ENCODE measurements at places on chromosomes 6 and 20. TPM values are rescaled to one million over a fixed set of nuclear protein-coding genes. Genes with fewer than 3 reads are reported as not detected.

- H3K27ac ChIP-seq: no peak overlapping the region
- H3K4me3 ChIP-seq: no peak overlapping the region
- H3K4me1 ChIP-seq: no peaks in the 10 kb centered on the region
- no peaks in the 10 kb centered on the region for H3K36me3 ChIP-seq
- DNase-seq: no peak
- no peaks in the 10 kb centered on the region for H3K27me3 ChIP-seq
Observed at GRCh38 chr6:130366107-130367005, 539 bp downstream of the TMEM200A start.

GRCh38 chr20:40323361-40323794 lies 365.7 kb downstream of the MAFB start:
- no peaks in the 10 kb centered on the region for H3K27me3 ChIP-seq
- H3K4me1 ChIP-seq: no peaks in the 10 kb centered on the region
- H3K27ac ChIP-seq: no peak overlapping the region
- H3K36me3 ChIP-seq: no peaks in the 10 kb centered on the region
- DNase-seq: peak; percentile 42

Gene KCNK17
- total RNA-seq: not detected

GRCh38 chr6:154579485-154579884 lies 69.0 kb upstream of the CNKSR3 start:
- DNase-seq: no peak
- H3K27me3 ChIP-seq: no peaks in the 10 kb centered on the region
- no peaks in the 10 kb centered on the region for H3K4me1 ChIP-seq
- no peak overlapping the region for H3K27ac ChIP-seq
- H3K4me3 ChIP-seq: no peak overlapping the region

DNA sequence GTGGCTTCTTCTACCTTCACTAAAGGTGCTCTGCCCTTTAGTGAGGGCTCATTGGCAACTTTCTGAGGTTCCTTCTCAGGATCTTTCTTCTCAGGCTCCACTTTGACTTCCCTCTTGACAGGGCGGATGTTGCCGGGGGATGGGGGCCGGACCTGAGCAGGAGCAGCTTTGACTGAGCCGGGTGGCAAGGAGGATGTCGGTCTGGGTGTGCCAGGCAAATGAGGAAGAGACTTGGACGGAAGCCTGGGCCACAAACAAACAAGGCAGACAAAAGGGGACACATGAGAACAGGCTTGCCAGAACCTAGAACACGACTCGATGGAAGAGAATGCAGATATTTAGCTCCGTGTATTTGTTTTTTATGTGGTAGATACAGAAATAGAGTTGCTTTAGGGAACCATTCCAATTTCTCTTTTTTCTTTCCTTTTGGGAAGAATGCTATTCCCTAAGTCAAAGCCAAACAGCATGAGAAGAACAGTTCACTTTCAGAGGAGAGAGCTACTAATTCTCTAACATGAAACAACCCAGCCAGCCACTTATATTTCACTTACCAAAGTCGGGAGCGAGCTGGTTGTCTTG lies 76.2 kb upstream of the BCLAF1 start:
- H3K4me3 ChIP-seq: no peak overlapping the region
- no peaks in the 10 kb centered on the region for H3K27me3 ChIP-seq
- DNase-seq: no peak
- H3K36me3 ChIP-seq: no peaks in the 10 kb centered on the region
- no peaks in the 10 kb centered on the region for H3K4me1 ChIP-seq

Gene EDN1
- 0.34 TPM for total RNA-seq

DNA sequence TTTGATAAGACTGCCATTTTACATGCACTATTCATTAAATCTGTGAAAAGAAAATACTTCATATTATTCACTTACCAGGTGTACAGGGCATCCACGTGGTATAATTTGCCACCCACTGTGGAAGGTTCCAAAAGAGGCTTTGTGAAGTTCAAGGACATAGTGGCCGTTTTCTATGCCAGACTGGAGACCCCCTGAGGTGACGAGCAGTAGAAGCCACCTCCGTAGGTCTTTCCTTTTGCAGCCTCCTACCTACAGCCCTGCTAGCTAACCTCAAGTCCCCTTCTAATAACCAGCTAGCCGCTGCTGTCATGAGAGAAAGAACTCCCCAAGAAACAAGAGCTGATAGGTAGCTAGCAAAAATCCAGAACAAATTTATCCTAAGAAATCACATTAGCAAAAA lies 110.5 kb downstream of the ARHGAP18 start:
- H3K4me3 ChIP-seq: no peak overlapping the region
- no peak overlapping the region for H3K27ac ChIP-seq
- H3K27me3 ChIP-seq: no peaks in the 10 kb centered on the region

GRCh38 chr20:47660602-47660905 lies 124.7 kb downstream of the SULF2 start:
- no peaks in the 10 kb centered on the region for H3K36me3 ChIP-seq
- H3K27me3 ChIP-seq: no peaks in the 10 kb centered on the region
- no peak overlapping the region for H3K4me3 ChIP-seq
- H3K27ac ChIP-seq: no peak overlapping the region
- H3K4me1 ChIP-seq: no peaks in the 10 kb centered on the region

Gene ASCC3
- total RNA-seq: 56.2 TPM

Gene CGA
- not detected for total RNA-seq

- H3K27ac ChIP-seq: no peak overlapping the region
- H3K36me3 ChIP-seq: no peaks in the 10 kb centered on the region
- no peak overlapping the region for H3K4me3 ChIP-seq
- H3K27me3 ChIP-seq: no peaks in the 10 kb centered on the region
- DNase-seq: no peak
Observed at GRCh38 chr20:51139891-51140290, 117.0 kb upstream of the KCNG1 start.

DNA sequence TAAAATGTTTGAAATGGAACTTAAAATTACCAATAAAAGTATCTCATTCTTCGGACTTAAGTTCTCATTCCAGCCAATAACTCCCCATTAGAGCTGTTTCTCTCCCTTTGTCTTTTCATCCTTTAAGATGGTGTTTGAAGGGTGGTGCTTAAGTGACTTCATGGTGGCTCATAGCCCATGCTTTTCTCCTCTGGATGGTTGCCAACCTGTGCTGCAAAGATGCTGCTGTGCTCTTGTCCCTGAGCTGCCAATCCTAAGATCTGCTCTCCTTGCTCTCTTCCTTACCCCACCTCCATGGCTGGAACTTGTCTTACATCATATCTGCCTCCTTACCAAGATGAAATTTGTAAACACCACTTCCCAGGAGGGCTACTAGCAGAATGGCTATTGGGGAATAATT lies 31.6 kb upstream of the PNRC1 start:
- no peaks in the 10 kb centered on the region for H3K36me3 ChIP-seq
- no peaks in the 10 kb centered on the region for H3K4me1 ChIP-seq
- H3K27ac ChIP-seq: no peak overlapping the region
- H3K4me3 ChIP-seq: no peak overlapping the region

Gene TRIM10
- not detected for total RNA-seq

- H3K27me3 ChIP-seq: no peaks in the 10 kb centered on the region
- no peaks in the 10 kb centered on the region for H3K36me3 ChIP-seq
- H3K4me1 ChIP-seq: peaks cover 8% of the 10 kb centered on the region
- no peak overlapping the region for H3K4me3 ChIP-seq
- H3K27ac ChIP-seq: no peak overlapping the region
Observed at GRCh38 chr6:42766163-42766670, 15.6 kb upstream of the BICRAL start.

DNA sequence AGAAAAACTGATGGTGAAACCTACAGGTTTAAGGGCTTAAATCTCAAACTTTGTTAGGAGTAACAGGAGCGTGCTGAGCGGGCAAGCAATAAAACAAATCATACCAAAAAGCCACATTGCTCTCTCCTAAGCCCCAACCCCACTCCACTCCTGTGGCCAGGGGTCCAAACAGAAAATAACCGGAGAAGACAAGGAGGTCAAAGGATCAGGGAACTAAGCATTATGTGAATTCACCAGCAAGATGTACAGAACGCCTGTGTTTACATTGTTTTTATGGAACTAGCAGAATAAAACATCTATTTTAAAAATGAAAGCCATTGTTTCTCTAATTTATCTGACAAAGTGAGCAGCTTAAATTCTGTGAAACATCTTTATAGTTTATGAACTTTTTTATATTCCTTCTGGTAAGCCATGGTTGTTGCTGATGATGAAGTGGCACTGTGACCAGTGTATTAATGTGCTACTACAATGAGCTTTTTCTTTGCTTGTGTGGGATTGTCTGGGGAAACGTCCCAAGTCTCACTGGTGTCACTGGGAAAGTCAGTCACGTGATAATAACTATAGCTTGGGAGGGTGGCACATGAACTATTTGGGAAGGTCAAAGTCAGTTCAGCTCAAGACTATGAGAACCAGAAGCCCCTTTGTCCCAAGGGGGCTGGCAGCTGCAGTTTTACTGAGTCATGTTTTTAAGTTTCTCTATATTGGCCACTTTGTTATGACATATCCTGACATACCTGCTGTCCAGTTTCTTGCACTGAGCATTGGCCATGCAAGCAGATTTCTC lies 9.8 kb downstream of the FAM210B start:
- no peak overlapping the region for H3K4me3 ChIP-seq
- no peaks in the 10 kb centered on the region for H3K4me1 ChIP-seq
- no peak for DNase-seq

- DNase-seq: peak; percentile 87
- peak overlapping the region; percentile 80 for H3K4me3 ChIP-seq
- peaks cover 35% of the 10 kb centered on the region for H3K36me3 ChIP-seq
- peak overlapping the region; percentile 93 for H3K27ac ChIP-seq
- no peaks in the 10 kb centered on the region for H3K27me3 ChIP-seq
- peaks cover 65% of the 10 kb centered on the region for H3K4me1 ChIP-seq
Observed at GRCh38 chr6:33277663-33278391, 904 bp downstream of the B3GALT4 start.

DNA sequence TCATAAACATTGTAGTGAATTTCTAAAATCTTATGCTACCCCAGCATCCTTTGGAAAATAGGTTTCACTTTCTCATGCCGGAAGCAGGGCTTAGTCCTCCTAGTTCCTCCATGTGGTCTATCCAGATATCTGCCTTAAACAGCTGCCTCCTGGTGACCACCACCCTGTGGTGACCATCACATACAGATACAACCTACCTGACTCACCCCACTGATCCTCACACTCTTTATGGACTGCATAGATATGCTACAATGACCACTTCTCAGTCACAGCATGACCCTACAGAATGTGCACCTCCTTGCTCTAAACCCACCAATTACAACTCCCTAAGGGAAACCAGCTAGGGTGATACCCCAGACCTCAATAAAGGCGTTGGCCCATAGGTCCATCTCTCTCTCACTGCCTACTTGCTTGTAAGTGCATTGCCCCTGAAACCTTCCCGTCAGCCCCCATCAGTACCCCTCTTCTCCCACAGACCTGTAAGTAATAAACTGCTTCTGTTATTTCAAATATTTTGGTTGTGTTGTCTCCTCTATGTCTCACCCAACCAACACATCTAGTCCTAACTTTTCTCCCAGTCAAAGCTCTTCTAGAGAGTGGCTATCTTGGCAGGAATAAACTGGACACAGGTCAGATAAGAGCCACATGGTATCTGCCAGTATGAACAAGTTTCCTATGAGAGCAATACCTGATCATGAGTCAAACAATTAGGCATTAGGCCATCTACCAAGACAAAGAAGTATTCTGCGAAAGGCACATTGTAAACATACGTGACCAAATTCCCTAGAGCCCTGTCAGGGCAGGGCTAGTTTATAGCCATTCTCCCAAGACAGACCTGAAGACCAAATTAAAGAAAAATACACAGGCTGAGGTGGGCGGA lies 39.4 kb upstream of the PLEKHG1 start:
- peaks cover 16% of the 10 kb centered on the region for H3K4me1 ChIP-seq
- no peak for DNase-seq
- no peaks in the 10 kb centered on the region for H3K36me3 ChIP-seq

Gene C20orf204
- total RNA-seq: 1.8 TPM

Gene TINAG
- total RNA-seq: not detected

DNA sequence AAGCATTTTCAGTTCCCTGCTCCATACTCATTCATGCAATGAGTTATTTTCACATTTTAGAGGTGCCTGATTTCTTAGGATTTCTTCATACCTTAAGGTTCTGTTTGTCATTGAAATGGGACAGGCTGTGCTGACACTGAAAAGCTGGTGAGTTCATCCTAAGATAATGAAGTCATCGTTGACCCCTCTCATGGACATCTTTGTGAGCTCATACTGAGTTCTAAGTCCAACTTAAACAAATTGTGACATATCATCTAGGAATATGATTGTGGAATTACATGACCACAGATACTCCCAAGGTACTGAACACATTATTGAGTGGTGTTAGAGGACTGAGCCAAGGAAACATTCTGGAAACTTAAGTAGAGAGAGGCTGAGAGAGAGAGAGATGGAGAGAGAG lies 224.8 kb upstream of the JAG1 start:
- H3K27me3 ChIP-seq: no peaks in the 10 kb centered on the region
- H3K4me1 ChIP-seq: no peaks in the 10 kb centered on the region
- no peaks in the 10 kb centered on the region for H3K36me3 ChIP-seq
- no peak overlapping the region for H3K4me3 ChIP-seq
- DNase-seq: no peak

Data from Karpas-422 (cell line).